T1000 (cell line): ENCODE measurements at places on chromosomes 6 and 20.

GRCh38 chr6:15401769-15402250 is 155.9 kb downstream of the JARID2 start:
- no peak for DNase-seq

GRCh38 chr20:36929290-36929689 is 22.2 kb downstream of the SAMHD1 start:
- no peak for DNase-seq

DNA sequence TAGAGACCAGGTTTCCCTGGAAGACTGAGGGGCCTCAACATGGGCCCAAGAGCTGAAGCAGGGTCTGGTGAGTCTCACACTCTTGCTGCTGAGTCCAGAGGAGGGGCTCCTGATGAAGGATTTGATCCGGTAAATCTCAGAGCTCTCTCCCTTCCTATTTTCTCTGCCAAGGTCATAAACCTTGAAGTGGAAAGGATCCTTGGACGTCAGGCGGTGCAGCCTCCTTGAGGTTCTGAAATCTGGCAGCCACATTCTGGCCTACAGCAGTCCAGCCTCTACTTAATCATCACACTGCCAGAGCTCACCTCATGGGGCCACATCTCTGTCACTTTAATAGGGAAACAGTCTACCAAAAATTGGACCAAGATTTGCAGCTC is 24.0 kb downstream of the ACSS1 start:
- DNase-seq, result no peak

DNA sequence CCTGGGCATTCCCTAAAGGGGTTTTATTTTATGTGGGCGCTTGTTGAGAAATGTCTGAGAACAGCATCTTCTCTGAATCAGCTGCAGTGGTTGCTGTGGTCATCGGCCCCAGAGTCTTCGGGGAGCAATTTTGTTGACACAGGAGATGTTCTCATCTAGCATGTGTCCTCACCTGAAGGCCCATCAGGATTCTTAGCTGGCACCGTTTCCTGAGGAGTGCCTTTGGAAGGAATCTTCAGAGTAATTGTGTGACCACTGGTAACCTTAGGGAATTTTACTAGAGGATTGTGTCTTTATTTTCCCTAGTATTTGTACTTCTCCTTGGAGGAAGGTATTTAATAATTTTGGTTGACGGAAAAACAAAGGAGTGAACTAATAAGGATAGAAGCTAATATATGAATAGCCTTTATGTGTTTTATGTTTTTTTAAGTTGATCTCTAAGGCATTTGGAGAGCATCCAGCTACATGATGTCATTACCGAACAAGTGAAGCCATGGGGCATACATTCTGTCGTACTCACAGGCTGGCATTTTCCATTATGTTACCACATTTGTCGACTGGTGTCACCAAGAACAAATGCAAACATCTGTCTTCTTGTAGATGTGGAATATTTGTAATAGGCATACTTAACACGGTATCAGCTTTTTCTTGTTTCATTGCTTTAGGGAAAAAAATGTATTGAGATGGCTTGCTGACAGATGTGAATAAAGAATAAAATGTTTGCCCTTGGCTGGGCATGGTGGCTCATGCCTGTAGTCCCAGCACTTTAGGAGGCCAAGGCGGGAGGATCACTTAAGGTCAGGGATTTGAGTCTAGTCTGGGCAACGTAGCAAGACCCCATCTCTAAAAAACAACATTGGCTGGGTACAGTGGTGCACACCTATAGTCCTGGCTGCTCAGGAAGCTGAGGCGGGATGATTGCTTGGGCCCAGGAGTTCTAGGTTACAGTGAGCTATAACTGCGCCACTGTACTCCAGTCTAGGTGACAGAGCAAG is 41.9 kb downstream of the TULP4 start:
- DNase-seq, result peak; percentile 6

DNA sequence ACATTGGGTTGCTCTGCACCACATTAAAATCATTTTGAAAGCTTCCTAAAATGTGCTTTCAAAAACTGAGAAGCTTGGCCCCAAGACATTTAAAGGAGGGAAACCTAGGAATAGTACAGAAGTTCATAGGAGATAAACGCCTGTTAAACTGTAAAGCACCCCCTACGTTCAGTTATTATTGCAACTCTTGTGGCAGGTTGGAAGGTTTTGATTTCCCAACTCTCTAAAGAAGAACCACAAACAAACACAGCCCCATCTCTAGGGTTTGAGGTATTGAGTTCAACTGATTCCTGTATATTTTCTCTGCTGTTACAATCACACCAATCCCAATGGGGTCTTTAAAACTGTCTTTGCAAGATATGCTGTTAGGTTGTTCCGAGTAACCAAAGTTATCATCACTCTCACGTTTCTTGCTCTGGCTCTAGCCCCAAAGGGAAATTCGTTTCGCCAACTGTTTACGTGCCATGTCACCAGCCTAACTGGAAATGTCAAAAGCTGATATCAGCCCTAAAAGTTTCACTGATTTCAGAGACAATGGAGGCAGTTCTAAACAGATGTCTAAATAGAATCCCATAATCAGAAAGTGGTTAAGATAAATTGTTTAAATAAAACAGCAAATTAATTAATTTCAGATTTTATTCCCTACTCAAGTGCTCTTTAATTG is 12.1 kb downstream of the TFAP2A start:
- no peak for DNase-seq

GRCh38 chr20:17904027-17904426 is 64.6 kb downstream of the SNX5 start:
- no peak for DNase-seq

- no peak for DNase-seq
These were observed 84.1 kb upstream of the POPDC3 start for GRCh38 chr6:105263685-105264610.

GRCh38 chr20:20253039-20253743 is 114.7 kb upstream of the INSM1 start:
- no peak for DNase-seq

GRCh38 chr6:45431317-45432065 is 53.8 kb upstream of the SUPT3H start:
- no peak for DNase-seq

GRCh38 chr6:41785254-41785653 is 2.2 kb upstream of the TOMM6 start:
- no peak for DNase-seq

GRCh38 chr6:36204068-36204753 is 7.7 kb downstream of the BRPF3 start:
- no peak for DNase-seq

DNA sequence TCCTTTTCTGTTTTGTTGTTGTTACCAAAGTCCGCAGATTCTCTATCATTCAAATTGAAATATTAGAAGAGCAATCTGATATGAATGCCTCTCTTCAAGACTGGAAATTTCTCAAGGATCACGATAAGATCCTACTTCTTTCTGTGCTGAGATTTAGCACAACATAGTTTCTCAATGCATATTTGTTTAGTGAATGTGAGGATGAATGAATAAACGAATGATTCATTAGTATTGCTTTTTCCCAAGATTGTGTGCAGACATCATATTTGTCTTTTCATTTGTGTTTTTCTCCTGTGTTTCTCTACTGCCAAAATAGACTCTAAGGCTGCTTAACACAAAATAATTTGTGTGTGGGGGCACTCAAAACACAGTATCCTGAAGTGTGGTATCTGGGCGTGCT is 862.7 kb upstream of the MAP3K7 start:
- no peak for DNase-seq

DNA sequence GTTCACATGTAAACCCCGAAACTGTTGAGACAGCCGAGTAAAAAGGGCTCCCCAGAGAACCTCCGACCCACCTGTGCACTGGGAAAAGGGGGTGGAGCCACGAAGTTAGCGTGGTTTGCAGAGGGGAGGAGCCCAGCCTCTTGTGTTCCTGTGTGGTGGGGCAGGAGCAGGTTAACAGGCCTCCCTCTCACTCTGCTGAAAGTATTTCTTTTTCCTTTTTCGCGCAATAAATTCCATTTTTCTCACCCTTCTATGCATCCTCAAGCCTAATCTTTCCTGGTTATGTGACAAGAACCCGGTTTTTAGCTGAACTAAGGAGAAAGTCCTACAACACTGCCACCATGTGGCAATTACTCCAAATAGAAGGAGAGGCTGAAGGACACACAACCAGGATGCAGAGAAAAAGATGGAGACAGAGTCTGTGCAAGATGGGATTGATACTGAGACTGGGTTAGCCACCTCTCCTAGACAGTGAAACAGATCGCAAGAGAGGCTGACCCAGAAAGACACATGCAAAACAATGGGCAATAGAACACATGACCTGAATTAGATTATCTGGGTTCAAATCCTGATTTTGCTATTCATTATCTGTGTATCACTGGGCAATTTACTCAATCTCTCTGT is 168.7 kb upstream of the PRSS16 start:
- peak; percentile 14 for DNase-seq

DNA sequence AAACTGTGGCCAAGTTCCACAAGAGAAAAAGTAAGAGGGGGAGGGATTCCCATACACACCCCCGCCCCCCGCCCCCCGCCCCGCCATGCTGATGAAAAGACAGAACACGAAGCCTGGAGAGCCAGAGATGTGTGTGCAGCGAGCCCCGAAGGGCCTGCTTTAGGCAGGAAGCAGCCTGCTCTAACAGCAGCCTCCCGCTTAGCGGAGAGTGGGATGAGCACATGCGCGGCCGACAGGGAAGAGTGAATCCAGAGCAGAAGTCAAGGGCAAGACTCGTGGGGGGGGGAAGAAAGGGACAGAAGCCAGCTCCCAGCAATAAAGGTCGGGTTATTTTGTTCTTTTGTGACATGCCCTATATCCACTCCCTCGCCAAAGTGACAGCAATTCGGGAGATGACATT is 67.2 kb upstream of the PTGIS start:
- DNase-seq, result no peak

DNA sequence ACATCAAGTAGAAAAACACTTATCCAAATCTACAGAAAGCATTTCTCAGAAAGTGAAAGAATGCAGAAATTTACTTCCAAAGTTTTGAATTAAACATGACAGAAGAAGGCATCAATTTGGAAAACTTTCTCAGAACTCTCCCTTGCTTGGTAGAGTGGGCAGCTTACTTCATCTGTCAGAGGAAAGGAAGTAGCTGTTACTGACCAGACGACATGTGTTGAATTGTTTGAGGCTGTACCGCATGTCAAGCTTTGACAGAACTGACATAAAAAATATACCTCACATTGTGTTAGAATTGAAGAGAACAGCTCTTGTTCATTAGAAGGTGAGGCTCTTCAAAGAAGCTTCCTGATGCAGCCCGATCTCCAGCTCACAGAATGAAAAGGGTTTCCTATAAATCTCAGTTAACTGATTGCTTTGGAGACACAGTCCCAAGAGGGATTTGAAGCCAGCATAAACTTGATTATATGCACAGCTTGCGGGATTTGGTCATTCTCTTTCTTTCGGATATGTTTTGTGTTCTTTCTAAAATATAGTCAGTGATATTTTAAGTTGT is 190.7 kb downstream of the PLCB1 start:
- no peak for DNase-seq

- DNase-seq, result no peak
These were observed 24.7 kb downstream of the ZSCAN31 start for GRCh38 chr6:28311139-28311823.

DNA sequence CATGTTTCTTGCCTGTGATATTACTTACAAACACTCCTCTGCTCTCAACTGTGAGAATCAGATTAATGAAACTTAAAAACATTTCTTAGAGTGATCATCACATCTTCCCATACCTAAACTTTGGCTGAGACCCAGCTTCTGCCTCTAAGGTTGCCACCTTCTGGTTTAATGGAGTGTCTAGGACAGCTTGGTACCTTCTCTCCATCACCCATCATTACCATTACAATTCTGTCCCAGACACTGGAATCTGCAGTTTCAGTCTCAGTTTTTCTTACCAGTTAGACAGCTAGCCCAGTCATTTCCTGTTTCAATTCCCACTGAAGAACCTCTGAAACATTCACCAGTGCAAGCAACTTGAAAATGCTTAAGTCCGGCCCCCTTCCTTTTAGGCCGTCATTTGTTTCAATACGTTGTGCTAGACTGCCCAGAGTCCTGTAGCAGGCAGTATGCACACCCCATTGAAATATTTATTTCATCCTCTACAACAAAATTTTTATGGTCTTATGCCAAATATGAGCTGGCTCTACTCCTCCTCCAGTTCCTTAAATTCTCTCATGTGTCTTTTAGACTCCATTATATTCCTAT is 107.0 kb upstream of the FOXO3 start:
- no peak for DNase-seq

DNA sequence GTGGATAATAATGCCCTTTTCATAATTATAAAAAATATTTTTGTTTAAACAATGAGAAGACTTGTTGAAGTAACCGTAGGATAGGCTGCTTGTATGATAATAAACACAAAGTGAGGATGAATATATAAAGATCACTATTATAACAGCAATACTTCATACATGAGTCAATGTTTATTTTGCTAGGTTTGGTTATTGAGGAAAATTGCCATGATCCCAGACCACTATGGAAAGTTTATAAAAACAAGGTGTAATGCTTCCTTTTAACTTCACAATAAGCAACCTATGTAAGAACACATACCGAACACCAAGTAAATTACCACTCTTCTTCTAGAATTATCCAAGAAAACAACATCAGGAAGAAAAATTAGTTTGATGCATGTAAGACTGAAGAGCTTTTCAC is 495.3 kb upstream of the RNF217 start:
- no peak for DNase-seq

- DNase-seq, result no peak
These were observed 52.1 kb downstream of the RIPOR2 start for GRCh38 chr6:24883618-24884017.

DNA sequence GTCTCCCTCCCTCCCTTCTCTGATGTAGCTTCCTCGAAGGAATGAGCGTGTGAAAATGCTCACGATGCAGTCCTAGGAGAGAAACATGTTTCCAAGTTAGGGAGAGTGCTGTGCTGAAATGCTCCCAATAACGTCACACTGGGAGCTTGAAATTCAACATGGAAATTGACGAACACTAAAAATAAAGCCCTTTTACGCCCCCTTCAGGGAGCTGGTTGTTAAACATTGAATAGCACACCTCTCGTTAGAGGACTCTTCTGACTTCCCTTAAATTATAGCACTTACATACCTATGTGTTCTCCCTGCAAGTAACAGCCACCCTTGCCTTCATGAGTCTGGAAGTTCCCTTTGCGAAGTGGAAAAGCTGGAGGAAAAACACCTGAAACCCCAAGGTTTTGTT is 88.6 kb downstream of the BFSP1 start:
- DNase-seq, result no peak

- no peak for DNase-seq
These were observed 35.2 kb downstream of the RAB22A start for GRCh38 chr20:58344741-58345140.

- DNase-seq, result peak; percentile 15
These were observed 24.2 kb upstream of the TMX4 start for GRCh38 chr20:8043687-8044282.

GRCh38 chr6:158316022-158316421 is 3.8 kb downstream of the TULP4 start:
- DNase-seq, result no peak
